MG63 (cell line): ENCODE measurements at places on chromosomes 6 and 20.

GRCh38 chr6:165266621-165267020 lies 42.8 kb downstream of the C6orf118 start:
- DNase-seq: no peak

DNA sequence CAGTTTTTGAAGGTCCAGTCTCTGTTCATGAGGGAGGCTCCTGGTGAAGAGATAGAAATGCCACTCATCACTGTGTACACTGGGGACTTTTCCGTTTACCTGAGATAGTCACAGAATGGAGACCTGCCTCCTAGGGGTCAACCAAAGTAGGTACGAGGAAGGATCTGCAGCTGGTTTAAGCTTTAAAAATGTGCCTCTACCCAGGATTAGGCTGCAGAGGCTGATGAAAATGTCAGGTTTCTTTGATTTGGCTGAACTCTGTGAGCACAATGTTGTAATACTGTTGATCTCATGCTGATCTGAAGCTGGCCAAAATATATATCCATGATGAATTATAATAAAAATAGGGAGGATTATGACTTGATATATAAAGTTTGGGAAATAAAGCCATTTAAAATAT lies 182.7 kb downstream of the ADAT2 start:
- DNase-seq: no peak

DNA sequence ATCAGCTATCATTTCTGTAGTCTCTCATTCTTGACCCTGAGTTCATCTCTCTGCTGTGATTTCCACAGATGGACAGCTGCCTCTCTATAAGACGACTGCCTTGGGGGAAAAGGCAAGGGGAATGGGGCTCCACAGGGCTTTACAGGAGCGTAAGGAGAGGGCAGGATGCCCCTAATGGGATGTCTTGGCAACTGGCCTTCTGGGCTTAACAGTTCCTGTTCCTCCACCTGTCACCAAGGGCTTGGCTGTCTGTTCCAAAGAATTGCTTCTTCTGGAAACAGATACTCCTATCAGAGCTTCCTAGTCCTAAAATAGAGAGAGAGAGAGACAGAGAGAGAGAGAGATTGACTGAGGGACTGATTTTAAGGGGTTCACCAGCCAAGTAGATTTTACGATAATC lies 181.9 kb downstream of the TMEM200A start:
- DNase-seq: no peak

- no peak for DNase-seq
Observed at GRCh38 chr20:63890201-63890576, 4.7 kb upstream of the DNAJC5 start.

DNA sequence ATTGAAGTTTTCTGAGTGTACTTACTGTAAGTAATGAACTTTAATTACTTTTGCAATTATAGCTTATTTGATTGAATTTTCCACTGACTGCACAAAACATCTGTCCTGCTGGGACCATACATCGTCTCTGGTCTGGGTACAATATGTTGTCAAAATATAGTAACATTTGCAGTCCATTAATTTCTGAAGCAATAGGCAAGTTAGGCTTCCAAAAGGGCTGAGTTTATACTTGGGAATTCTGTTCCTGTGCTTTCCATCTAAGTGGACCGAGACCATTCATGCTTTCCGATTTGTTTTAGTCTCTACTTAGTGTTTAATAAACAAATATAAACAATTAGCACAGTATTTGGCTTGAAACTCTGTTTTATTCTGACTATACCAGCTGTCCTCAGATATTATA lies 139.3 kb downstream of the RFPL4B start:
- no peak for DNase-seq

GRCh38 chr20:62724692-62725595 lies 16.3 kb downstream of the NTSR1 start:
- DNase-seq: no peak

DNA sequence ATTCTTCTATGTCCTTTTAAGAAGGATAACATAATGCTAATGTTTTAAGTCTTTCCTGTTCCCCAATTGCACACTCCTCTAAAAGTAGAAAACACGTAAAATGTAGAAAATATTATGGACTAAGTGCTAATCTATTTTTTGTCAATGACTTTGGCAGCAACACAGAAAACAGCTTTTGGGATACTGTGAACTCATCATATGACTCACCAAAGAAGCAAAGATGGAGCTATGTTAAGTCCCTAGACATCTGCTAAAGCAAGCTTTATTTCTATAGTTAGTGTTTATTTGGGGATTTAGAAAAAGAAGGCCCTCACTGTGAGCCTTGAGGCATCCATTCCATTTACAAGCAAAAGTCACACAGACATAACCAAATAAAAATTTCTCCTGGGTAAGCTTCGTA lies 23.0 kb downstream of the OPN5 start:
- no peak for DNase-seq

- DNase-seq: no peak
Observed at GRCh38 chr20:35731862-35732643, 10.0 kb downstream of the RBM39 start.

- DNase-seq: peak; percentile 14
Observed at GRCh38 chr6:162343198-162343935, 384.2 kb downstream of the PRKN start.

DNA sequence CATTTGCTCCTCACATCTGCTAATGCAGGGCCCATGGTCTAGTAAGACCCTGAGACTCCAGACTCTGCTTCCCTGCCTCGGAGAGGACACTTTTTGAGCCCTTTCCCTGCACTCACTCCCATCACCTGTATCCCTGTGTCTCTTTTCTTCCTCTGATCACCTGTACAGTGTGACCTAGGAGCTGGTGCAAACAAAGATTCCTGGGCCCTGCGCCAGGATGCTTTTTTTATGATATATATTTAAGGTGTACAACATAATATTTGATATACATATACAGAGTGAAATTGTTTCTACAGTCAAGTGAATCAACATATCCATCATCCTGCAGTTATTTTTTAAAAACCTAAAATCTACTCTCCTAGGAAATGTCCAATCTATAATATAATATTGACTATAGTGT lies 355.4 kb downstream of the MAFB start:
- DNase-seq: no peak

DNA sequence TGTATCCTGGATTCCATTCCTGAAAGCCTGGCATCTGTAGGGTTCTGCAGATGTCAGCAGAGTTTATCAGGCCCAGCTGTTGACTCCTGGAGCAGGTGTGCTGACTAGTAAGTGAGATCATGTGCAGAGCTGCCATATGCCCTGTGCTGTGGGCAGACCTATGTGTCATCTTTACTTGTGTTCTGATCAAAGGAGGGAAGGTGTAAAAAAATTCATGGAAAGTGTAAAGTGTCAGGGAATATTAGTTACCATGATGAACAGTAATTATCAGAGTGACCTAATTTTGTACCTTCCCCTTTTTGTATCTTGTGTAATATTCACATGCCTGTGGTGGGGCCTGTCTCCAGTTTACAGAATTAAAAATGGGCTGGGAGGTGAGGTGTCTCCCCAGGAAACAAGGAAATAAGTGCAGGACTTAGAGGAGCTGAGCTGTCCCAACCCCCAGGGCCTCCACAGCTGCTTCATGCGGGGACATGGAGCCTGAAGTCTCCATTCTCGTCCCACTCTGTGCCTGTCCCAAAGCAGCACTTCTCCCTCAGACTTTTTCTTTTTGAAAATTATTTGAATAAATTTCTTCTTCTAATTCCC lies 148.2 kb upstream of the GGTLC1 start:
- no peak for DNase-seq

DNA sequence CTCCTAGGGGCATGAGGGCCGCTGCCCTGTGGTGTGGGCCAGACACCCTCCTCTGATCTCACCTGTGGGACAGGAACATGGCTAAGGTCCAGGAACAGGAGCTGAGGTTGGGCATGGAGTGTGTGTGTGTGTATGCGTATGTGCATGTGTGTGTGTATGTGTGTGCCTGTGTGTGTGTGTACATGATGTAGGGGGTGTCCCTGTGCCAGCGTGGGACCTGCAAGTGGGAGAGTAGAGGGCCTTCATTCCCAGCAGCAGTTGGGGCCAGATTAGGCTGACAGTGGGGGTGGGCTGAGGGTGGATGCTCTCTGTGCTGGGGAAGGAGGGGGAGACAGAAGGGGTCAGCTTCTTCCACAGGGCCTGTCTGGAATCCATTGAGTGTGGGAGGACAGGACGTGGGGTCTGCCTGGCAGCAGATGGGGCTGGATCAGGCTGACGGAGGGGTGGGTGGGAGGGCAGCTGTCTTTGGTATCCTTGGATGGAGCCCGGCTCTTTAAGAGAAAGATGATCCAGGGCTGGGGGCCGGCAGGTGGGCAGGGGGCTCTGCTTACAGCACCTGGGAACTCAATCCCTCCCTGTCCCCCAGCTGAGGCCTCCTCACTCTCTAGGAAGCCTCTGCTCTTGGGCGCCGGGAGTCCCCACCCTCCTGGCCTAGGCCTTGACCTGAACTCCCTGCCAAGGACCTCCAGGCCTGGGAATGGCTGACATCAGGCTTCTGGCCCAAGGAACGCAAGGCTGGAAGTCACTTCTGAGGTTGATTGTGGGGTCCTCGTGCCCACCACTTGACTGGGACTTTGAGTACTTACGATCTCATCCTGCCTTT lies 44.0 kb downstream of the SPDEF start:
- DNase-seq: no peak

GRCh38 chr6:10857259-10857658 lies 18.9 kb upstream of the MAK start:
- no peak for DNase-seq

- peak; percentile 41 for DNase-seq
Observed at GRCh38 chr20:33753763-33754162, 22.0 kb downstream of the ZNF341 start.

GRCh38 chr6:144023216-144023615 lies 15.2 kb upstream of the PLAGL1 start:
- DNase-seq: no peak

DNA sequence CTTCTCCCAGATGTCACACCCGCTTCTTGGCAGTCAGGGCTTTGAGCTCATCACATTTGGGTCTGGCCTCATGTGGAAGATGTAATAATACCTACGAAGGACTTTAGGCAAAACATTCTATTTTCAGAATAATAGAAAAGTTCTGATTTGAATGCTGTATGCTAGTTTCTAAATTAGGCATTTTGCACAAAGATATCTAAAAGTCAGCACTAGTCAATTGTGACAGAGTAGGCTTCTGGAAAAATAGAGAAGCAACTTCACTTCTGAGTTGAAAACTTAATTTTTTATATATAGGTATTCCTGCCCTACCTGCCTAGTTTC lies 38.3 kb upstream of the CD2AP start:
- no peak for DNase-seq

- DNase-seq: peak; percentile 78
Observed at GRCh38 chr20:45174434-45175364, at the start of gene PI3. Gene PI3, plus strand, starts transcription at chr20:45174902. Its CDS starts 21 bp downstream, at chr20:45174923.

DNA sequence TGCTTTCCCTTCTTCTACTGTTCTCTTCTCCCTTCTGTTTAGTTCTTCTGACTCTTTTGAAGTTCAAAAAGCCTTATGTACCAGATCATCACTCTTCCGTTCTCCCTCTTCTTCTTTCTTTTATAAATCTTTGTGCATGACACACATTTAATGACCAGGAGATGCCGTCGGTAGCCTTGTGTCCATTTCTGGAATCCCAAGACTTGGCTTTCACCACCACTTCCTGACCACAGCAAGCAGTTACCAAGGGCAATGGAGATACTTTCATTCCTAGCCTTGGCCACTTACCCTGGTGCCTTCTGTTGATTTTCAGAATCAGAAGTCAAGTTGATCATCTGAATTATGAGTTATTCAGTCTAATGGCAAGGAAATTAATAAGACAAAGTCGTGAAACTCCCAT lies 268.5 kb upstream of the QKI start:
- no peak for DNase-seq

GRCh38 chr6:122801397-122801796 lies 12.3 kb downstream of the SMPDL3A start:
- no peak for DNase-seq

DNA sequence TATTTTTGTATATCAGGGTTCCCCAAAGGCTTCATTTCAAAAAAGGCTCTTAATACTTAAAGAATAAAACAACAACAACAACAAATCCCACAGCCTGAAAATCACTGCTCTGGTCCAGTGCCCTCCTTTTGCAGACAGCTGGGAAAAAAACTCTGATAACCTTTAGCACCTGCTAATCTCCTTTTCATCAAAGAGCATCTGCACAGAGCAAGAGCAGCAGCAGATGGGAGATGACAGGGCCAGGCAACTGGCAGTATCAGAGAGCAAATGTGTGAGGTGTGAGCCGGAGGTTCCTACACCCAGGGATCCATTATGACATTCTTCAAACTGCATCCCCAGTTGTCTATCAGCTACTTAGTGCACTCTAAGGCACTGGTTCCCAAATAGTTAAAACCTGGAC lies 25.7 kb downstream of the TTI1 start:
- no peak for DNase-seq

GRCh38 chr20:42938441-42939205 lies 251.1 kb downstream of the PTPRT start:
- no peak for DNase-seq

DNA sequence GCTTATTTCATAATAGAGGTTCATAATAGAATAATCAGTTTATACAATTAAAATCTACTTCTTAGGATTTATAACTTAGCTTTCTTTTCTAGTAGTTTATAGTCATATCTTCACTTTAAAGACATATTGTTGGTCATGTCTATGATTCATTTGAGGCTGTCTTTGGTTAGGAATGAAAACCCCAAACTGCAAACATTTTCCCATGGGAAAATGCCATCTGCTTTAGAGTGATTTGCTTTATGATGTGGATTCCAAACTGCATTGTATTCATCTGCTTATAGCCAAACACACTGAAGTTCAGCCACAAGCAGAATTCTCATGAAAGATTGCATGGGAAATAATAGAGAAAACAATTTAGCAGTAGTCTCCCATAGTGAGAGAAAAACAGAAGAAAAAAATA lies 128.0 kb downstream of the RFPL4B start:
- no peak for DNase-seq

- DNase-seq: no peak
Observed at GRCh38 chr6:135693811-135694370, 157.6 kb upstream of the PDE7B start.

DNA sequence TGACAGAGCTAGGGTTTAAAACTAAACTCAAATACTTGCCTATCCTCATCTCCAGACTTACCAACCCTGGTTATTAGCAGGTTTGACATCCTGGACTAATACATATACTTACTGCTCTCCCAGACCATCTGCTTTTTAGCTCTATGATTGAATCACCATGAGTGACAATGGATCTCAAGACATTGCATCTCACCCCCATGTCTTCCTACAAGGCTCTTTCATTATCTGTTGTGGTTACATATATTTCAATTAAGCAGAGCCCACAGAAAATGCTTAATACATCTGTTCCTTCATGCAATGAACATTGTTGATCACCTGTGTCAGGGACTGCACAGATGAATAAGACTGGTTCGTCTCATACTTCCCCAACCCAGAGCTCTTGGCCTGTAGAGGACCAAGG lies 19.4 kb downstream of the SAMD3 start:
- no peak for DNase-seq
